ENCODE measurements at places on chromosomes 16 and 17. TPM values are rescaled to one million over a fixed set of nuclear protein-coding genes. Genes with fewer than 3 reads are reported as not detected.
A peak's percentile ranks its signal among the peaks of the same experiment; 100 is the strongest.

DNA sequence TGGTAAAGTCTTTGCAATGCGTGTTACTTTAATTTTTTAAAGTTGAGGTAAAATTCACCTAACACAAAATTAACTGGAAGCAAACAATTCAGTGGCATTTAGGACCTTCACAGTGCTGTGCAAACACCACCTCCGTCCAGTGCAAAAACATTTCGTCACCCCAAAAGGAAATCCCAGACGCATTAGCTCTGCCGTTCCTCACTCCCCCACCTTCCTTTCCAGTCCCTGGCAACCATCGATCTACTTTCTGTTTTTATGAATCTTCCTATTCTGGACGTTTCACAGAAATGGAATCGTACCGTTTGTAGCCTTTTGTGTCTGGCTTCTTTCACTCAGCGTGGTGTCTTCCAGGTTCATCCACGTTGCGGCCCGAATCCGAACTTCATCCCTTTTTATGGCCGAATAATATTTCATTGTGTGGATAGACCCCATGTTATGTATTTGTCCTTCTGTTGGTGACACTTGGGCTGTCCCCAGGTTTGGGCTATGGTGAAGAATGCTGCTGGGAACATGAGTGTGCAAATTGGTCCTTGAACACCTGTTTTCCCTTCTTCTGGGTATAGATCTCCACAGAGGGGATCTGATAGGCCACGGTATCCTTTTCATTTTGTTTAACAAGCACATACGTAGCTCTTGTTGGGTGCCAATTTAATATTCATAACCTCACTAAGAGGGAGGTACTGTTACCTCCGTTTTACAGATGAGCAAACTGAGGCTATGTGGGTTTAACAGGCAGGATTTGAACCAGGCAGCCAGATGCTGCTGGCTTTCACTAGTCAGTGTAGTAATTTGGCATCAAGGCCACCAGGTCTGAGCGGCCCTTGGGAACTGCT lies 232.0 kb upstream of the GSE1 start:
- DNase-seq, result no peak

DNA sequence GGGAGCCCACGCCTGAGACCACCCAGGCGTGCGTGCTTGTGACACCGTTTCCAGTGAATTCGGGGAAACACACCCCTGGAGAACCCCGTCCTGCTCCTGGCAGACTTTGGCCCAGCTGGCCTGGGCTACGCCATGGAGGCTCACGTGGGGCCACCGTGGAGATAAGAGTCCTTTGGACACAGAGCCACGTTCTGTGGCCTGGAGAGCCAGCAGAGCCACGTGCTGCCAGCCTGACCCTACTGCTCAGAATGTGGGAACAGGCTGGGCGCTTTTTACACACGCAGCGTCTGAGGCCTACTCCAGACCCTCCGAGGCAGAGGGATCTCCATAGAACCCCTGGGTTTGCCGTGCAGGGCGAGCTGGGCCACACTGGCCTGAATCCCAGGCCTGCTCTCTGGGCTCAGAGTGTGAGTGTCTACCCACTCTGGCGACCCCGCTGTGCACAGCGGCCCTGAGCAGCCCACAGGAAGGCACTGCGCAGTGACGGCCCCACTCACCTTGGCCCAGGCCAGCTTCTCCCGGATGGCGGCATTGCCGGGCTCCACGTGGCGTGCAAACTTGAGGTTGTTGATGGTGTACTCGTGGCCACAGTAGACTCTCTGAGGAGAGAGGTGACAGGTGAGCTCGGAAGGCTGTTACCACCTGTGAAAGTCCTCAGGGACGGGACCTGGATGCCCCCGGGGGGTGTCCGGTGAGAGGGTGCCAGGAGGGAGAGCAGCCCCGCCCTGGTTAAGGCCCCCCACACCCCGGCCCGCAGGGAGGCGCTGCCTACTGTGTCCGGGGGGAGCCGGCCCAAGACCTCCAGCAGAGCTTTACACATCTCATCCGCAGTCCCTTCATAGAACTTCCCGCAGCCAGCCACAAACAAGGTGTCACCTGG lies 10.0 kb downstream of the HAGH start:
- no peak for DNase-seq

DNA sequence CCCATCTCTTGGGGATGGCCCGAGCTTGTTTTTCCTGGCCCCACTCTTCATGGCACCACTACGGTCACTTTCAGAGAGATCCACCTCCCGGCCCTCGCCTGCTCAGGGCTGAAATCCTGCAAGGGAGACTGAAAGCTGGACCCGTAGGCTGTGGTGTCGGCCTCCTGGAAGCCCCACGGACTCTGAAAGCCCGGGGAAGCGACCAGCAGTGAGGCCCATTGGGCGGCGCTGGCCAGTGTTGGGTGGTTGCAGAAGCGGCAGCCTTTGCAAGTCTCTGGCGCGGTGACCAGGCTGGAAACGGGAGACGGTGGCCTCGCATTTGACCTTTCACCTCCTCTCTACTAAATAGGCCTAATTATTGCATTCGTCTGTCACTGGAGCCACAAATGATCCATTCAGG lies 186.0 kb upstream of the FOXF1 start:
- DNase-seq, result no peak

GRCh38 chr17:50935221-50935995 lies 69.3 kb upstream of the TOB1 start:
- DNase-seq, result no peak

- no peak for DNase-seq
These were observed 13.4 kb downstream of the CMC2 start for GRCh38 chr16:80993307-80993706.

GRCh38 chr17:39739885-39740356 lies 2.2 kb downstream of the GRB7 start:
- DNase-seq, result no peak

DNA sequence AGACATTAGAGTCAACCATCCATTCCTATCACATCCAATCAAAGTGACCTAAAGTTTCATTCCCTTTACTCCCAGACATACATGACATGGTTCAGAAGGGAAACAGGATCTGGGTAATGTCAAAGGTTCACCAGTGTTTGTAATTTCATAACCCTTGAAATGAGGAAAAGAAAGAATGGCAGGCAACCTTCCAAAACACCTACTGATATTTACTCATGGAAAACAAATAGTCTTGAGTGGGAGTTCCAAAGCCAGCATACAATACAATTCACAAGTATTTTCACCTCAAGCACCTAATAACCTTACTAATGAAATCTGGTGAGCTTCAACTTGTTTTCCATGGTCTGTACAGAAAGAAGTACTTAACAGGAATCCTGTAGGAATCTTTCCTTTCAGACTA lies 72.5 kb upstream of the AXIN2 start:
- no peak for DNase-seq

DNA sequence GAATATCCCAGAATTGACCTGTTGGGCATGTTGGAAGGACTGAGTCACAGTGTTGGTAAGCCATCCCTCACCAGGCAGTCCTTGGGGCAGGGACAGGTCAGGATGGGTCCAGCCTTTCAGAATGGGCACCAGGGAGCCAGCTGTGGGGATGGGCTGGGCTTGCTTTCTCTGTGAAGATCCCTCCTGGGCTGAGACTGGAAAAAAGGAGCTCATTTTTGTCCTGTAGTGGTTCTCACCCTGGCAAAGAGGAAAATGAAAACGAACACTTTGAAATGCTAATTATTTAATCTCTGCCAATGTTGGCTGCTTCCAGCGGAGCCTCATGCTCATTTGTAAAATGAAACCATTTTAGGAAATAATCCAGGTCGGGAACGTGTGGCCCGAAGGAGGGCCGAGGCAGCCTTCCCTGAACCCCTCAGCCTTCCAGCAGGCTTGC lies 237.5 kb upstream of the SALL1 start:
- no peak for DNase-seq

DNA sequence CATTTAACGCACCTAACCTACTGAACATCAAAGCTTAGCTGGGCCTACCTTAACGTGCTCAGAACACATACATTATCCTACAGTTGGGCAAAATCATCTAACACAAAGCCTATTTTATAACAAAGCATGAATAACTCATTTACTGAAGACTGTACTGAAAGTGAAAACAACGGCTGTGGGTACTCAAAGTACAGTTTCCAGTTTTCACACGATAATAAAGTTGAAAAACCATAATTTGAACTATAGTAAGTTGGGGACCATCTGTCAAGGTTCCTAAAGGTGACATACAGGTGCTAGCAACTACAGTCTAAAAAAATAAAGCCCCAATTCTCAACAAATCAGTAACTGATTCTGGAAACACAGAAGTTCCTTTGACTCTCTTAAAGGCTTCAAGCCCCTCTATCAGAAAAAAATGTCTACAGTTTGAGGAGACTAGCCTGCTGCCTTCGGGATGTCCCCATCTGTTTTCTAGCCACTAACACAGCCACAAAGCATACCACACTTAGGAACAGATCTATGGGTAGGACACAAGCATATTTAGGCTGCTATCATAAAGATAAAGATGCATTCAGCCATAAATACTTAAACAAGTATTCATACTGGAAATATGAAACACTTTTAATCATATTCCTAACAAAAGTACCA lies 71.3 kb downstream of the KANSL1 start:
- no peak for DNase-seq

- no peak for DNase-seq
These were observed 12.3 kb upstream of the SALL1 start for GRCh38 chr16:51163366-51163765.

DNA sequence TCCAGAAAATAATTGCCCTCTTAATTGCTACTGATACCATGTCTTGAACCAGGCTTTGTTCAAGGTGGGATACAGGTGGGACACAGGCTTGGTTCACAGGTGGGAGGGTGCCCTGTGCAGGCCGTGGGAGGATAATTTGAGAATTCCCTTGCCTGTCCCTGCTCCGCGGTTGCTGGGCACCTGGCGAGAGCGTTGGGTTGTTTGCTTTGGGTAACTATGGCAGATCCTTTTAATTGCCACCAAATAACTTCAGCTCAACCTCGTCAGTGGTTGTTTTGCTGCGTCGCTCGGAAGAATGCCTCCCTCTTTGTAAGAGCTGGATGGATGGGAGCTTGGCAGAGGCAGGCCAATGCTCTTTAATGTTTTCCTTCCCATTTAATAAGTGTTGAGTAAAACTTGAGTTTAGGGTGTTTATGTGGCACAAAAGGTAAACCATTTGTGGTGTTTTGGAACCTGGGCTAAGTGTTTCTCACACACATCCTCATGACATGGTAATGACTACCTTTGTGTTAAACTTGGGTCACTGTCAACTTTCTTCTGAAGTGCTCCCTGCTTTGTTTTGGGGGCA lies 202.5 kb downstream of the MSI2 start:
- no peak for DNase-seq

DNA sequence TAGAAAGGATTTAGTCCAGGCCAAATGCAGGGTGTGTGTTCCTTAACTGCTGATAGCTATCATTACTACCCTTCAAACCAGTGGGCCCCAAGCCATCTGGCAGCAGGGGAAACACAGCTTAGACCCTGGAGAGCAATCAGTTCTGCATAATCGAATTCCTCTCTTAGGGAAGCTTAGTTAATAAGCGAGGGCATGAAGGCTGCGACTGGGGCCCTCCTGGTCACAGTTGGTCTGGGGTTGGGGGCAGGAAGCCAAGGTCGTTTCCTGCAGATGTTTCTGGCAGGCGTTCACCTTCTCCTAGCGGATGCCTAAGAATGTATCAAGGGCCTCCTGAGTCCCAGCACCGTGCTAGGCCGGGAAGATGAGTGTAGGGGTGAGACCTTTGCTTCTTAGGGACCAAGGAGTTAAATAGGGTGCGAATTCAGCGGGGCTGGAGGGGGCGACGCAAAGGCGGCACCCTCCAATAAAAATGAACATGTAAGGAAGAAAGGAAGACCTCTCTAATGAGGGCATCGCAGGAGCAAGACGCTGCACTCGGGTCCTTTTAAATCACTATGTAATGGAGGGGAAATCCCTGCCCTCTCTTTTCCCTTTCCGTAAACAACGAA lies 16.5 kb upstream of the EEF2K start:
- DNase-seq, result peak; percentile 79

GRCh38 chr17:47708312-47708863 lies 14.4 kb downstream of the TBKBP1 start:
- no peak for DNase-seq

GRCh38 chr17:67922503-67922902 lies 73.8 kb downstream of the C17orf58 start:
- no peak for DNase-seq

- DNase-seq, result no peak
These were observed 58.2 kb upstream of the RPH3AL start for GRCh38 chr17:410543-411401.

DNA sequence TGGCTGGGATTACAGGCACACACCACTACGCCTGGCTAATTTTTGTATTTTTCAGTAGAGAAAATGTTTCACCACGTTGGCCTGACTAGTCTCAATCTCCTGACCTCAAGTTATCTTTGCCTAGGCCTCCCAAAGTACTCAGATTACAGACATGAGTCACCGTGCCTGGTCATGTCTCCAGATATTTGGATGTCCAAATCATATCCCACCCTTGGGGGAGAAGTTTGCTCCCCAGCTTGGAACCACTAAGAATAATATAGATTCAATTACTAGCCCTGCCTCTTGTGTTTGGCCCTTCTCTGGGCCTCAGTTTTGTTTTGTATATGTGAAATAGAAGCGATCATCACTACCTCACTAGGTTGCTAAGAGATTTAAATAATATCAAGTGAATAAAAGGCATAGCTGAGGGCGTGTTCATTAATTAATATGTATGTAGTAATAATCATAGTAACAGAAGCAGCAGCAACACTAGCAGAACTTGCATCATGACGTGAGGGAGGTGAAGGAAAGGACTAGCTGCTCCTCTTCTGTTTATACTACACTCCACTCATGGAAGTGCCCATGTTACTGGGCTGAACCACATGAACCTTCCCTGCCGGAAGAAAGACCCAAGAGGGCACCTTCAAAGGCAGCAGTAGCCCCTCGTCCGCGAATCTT lies 253.6 kb upstream of the XYLT1 start:
- no peak for DNase-seq

DNA sequence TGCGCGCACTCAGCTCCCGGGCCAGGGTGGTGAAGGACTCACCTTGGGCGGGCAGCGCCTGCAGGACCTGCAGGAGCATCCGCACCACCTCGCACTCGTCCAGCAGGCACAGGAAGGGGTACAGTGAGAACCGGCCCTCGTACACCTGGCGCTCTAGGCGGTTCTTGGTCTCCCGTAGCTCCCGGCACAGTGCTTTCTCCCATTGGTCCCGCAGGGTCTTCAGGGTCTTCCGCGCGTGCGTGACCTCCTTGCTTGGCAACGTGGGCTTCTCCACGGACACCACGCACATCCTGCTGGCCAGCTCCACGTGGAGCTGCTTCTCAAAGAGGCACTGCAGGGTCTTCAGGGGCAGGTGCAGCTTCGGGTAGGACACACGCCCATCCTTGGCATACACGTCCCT lies 74.1 kb upstream of the MED13 start:
- no peak for DNase-seq

GRCh38 chr17:67050066-67050465 lies 5.7 kb downstream of the CACNG1 start:
- DNase-seq, result no peak

- DNase-seq, result no peak
These were observed 781.6 kb upstream of the SOX9 start for GRCh38 chr17:71339206-71339605.

GRCh38 chr16:86307514-86307903 lies 202.8 kb upstream of the FOXF1 start:
- DNase-seq, result no peak

- DNase-seq, result no peak
These were observed 8.0 kb downstream of the OR1F1 start for GRCh38 chr16:3195975-3196374.

The TEKT3 gene
- not detected for total RNA-seq

The MYLK3 gene
- total RNA-seq, result 0.97 TPM

The ZG16 gene
- not detected for total RNA-seq

The DPEP2 gene
- 0.23 TPM for total RNA-seq

The TPSAB1 gene
- total RNA-seq, result not detected

The MPP3 gene
- total RNA-seq, result not detected

The VMP1 gene
- total RNA-seq, result 38.0 TPM

The SECTM1 gene
- total RNA-seq, result not detected

The ATP6V0A1 gene
- total RNA-seq, result 33.4 TPM

The OTOP3 gene
- total RNA-seq, result not detected

The HCRT gene
- total RNA-seq, result not detected
